NCI-H460 (cell line): ENCODE measurements at places on chromosomes 5 and 9. TPM values are rescaled to one million over a fixed set of nuclear protein-coding genes. Genes with fewer than 3 reads are reported as not detected.

- no peak for DNase-seq
These were observed 176.4 kb downstream of the KIF4B start for GRCh38 chr5:155189981-155190380.

SMIM33 gene
- total RNA-seq: not detected in 2 replicates

GRCh38 chr5:174384509-174384947 lies 339.0 kb downstream of the NSG2 start:
- no peak for DNase-seq

DNA sequence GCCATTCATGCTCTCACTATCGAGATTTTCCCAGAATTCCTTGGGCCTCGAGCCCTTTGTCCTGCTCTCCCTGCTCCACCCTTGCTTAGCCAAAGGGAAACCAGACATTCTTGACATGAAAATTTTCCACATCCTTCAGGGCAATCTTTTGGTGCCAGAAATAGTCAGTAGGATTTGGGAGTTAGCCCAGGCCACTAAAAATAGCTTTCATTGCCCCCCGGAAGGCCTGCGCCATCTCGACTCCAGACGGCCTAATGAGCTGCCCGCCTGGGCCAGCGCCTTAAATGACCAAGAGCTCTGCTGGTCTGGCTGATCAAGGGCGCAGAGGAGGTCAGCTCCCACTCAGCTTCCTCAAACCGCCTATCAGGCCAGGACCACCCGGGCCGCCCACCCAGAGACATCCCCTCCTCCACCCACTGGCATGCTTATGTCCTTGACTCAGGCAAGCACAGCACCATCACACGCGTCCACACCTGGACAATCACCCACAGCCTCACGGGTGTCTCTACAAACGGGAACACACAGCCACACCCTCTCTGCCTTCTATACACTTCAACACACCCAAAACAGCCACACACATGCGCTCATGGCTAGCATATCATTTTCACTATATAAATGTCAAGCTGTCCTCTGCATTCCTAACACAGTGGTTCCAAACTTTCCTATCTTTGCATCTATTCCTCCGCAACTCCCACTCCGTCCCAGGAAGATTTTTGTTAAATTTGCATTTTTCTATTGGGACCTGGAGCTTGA lies 20.9 kb downstream of the DUSP1 start:
- no peak for DNase-seq

DNA sequence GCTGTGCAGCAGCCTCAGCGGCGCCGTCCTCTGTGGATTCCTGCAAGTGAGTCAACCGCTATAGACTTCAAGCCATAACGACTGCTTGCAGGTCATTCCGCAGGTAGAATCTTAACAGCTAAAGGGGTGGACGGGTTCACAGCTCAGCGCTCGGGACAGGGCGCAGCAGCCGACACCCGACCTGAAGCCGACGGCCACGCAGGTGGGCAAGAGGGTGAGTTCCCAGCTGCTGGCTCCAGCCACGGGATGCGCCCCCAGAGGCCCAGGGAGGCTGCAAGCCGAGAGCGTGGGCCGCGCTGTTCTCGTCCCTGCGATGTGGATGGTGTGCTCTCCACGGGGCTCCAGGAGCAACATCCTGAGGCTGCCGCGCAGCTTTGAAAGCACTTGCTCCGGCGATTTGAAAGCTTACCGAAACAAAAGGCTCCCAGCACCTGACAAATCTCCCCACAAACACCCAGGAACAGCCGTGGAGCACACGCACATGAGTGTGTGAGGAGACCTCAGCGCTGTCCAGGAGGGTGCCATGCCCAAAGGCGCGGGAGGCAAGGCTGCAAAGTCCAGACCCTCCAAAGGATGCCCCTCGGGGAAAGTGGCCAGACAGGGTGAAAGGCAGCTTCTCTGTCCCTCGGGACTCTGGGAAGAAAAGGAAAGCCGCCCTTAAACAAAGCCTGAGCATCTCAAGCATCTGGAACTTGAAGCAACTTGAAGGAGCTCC lies 48.7 kb downstream of the EXD3 start:
- no peak for DNase-seq

- DNase-seq: no peak
These were observed 10.5 kb upstream of the S1PR3 start for GRCh38 chr9:88980740-88981203.

PLAC8L1 gene
- not detected in 2 replicates for total RNA-seq

- DNase-seq: no peak
These were observed at the start of gene INSL6 for GRCh38 chr9:5185220-5185840. Gene INSL6 (minus strand): TSS chr9:5185639. CDS start chr9:5185602, 37 bp downstream.

DNA sequence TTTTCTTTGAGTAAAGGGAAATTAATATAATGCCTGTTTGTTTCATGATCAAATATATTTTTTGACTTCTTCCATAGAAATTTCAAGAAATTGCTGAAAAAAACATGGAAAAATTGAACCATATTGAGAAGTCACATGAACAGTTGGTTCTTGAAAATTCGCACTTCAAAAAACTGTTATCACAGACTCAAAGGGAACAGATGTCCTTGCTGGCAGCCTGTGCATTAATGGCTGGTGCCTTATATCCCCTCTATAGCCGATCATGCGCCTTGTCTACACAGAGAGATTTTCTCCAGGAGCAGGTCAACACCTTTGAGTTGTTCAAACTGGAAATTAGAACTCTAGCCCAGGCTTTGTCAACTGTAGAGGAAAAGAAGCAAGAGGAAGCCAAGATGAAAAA lies 191.4 kb downstream of the CCDC171 start:
- DNase-seq: no peak

DNA sequence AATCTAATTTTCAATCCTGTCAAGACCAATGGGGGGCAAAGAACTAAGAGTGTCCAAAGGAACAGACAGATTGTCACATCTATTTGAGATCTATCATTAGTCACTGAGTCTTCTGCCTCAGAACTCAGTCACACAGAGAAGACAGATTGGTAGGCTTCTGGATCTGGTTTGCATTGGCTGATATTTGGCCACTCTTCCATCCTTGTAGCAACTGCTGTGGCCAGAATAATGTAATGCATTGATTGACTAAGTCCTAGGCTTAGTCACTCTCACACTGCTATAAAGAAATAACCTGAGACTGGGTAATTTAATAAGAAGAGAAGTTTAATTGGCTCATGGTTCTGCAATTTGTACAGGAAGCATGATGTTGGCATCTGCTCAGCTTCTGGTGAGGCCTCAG lies 458.5 kb downstream of the ACTL7B start:
- no peak for DNase-seq

- DNase-seq: no peak
These were observed 881.1 kb upstream of the DMAC1 start for GRCh38 chr9:8680658-8681057.

DNA sequence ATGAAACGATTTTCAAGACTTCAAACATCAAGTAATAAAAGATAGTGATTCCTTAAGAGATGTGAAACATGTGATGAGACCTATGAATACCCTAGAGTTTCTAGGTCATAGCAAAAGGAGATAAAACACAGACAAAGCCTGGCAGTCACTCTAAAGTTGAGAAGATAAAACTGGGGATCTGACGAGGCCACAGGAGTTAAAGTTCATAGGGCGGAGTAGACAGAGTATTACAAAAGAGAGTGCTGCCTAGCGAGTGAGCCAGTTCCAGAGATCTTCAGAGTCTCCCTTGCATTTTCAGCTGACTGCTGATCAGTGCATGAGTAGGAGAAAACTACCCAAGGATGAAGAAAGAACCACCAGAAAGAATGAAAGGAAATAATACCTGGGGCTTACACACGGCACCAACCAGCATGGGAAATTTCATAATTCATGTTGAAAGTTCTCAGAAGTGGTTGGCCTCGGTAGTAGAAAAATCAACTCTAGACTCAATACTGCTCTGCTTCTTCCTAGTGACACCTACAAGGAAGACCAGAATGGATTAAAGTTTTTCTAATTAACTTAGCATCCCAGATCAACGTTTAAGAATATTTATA lies 30.4 kb downstream of the FBXO4 start:
- DNase-seq: no peak

SNX18 gene
- total RNA-seq: 10.5 and 12.6 TPM in 2 replicates

DNA sequence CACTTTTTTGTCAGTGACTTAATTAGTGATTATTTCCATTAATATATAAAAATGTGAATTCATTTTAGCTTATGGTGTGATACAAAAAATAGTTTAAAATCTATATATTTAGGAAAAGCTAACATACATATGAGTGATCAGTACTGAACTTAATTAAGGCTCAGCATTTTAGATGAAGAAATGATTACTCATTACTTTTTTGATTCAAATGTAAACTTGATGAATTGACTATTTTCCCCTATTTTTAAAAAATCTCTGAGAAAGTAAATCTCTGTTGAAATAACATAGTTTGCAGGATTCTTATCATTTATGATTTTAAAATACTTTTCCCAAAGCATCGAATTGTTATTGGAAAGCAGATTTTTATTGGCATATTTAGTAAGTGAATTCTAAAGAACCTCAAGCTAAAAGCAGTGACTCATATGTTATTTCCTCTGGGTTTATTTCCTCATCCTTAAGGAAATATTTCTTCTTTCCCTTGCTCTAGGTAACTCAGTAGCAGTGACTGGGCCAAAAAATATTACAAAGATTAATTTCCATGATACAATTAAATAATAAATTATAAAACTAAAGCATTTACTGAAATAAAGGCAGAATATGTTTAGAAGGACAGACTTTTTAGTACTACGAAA lies 290.6 kb downstream of the FER start:
- DNase-seq: no peak

DNA sequence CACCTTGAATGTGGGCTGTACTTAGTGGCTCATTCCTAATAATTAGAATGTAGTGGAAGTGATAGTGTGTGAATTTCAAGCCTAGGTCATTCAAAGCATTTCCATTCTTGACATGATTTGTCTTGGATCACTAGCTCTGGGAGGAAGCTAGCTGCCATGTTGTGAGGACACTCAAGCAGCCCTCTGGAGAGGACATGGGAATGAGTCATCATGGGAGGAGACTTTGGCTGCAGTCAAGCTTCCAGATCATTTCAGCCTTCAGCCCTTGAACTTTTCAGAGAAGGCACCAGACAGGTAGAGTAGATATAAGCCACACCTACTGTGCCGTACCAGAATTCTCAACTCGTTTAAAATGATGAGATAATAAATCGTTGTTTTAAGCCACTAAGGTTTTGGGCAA lies 506.9 kb downstream of the ZNF608 start:
- DNase-seq: no peak

DNA sequence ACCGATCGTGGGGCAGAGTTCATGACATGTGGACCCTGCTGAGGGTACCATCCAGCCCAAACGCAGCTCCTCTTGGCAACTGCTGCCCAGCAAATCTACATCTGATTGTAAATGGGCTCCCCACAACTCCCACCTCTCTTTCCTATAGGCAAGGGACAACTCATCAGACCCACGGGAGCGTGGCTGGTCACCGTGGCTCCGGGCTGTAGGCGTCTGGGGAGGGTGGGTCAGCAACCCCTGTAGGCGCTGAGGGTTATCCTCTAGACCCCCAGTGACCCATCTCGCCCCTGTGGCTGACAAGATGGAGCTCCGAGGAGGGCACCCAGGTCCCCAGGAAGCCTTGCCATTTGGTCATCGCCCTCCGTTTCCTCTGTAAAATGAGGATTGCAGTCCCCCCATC lies 122.4 kb downstream of the ZNF354C start:
- DNase-seq: no peak

DNA sequence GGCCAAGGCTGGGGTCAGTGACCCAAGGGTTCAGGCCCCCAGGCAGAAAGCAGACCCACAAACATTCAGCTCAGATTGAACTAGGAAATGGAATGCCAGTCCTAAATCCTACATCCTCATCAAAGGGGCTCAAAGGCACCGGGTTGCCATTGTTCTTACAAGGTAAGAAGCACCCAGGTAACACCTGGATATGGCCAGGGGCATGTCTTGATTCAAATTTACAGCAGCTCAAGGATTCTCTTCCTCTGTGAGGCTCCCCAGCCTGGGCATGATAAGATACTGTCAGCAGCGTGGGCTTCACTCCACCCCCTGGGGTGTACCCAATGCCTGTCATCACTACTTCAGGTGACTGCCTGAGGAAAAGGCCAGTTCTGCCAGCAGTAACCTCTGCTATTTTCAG lies 92.1 kb upstream of the FSTL4 start:
- DNase-seq: no peak

FUBP3 gene
- 54.7 and 57.3 TPM in 2 replicates for total RNA-seq

- no peak for DNase-seq
These were observed 308.8 kb upstream of the TRPC7 start for GRCh38 chr5:136674178-136674577.

GRCh38 chr9:33393581-33393980 lies 8.8 kb downstream of the AQP7 start:
- DNase-seq: no peak

CDX1 gene
- total RNA-seq: not detected in 2 replicates

PTGER4 gene
- 1.6 and 3.1 TPM in 2 replicates for total RNA-seq

DNA sequence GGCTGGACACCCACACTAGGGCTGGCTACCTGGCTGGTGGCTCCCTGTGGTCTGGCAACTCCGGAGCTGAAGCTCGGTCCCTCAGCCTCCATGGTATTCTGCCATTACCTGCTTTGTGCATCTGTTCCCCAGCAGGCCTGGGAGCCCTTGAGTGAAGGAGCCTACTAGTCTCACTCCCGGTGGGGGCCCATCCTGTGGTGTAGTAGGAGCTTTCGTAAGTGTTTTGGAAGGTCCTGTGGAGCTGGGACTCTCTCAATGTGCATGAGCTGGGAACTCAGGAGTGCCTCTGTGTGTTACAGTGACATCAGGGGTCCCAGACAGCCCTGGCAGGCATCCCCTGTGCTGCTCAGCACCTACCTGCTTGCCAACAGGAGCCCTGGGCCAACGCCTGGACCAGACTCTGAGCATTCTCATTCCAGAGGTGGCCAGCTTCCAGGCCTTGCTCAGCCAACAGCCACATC lies 267.1 kb downstream of the GADD45G start:
- no peak for DNase-seq

DNA sequence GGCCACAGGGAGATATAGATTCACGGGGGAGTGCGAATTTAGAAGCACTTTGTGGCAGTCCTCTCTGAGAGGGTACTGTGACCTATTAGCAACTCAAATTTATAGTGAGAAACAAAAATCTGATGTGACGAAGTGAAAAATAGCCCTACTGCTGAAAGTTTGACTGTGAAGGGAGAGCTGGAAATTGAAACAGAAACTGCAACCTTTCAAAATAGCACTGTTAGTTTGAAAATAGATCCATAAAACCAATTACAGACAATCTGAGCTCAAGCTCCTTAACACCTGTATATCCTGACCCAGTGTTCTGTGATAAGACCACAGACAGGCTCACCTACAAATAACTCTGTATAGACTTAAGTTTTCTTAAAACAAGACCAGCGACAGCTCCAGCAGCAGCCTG lies 420.1 kb downstream of the IRX1 start:
- no peak for DNase-seq

GRCh38 chr9:125972012-125972729 lies 225.0 kb downstream of the PBX3 start:
- no peak for DNase-seq

DNA sequence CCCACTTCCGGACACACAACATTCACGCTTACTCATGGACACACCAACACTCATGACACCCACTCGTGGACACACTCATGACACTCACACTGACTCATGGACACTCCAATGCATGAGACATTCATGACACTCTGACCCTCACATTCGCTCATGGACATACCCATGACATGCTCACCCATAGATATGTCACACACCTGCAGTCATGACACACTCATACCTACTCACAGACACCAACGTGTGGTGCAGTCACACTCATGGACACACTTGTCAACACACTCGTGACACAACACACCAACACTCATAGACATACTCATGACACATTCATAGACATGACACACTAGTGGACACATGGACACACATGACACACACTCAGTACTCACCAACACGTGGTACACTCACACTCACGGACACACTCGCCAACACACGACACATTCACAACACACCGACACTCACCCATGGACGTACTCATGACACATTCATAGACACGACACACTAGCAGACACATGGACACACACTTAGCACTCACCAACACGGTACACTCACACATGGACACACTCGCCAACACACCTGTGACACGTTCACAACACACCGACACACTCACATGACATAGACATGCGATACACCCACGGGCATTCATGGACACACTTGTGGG lies 73.4 kb downstream of the PHF2 start:
- DNase-seq: no peak
